ENCODE measurements at places on chromosomes 1 and 21.

- DNase-seq: no peak
Measured at GRCh38 chr1:20698195-20698910, 19.5 kb downstream of the KIF17 start.

- DNase-seq: no peak
Measured at GRCh38 chr1:219544163-219544846, 68.6 kb downstream of the ZC3H11B start.

DNA sequence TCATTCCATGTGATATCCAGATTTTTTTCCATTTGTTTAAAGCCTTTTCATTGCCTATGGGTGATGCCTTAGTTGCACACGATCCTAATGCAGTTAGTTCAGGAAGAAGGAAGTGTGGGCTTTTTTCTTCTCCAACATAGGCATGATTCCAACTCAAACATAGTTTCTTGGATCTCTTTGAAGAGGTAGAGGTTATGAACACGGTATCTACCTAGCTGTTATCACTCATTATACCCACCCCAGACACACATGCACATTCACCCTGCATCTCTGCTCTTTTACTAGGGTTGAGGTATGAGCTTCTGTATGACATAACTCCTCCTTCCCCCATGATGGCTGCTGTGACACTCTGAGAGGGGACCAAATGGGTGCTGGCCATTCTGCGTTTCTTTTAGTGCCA, 122.1 kb upstream of the ZNF648 start:
- no peak for DNase-seq

- DNase-seq: no peak
Measured at GRCh38 chr1:156448134-156448967, 52.2 kb downstream of the MEF2D start.

GRCh38 chr1:227917081-227917950, 30.4 kb downstream of the WNT9A start:
- no peak for DNase-seq

DNA sequence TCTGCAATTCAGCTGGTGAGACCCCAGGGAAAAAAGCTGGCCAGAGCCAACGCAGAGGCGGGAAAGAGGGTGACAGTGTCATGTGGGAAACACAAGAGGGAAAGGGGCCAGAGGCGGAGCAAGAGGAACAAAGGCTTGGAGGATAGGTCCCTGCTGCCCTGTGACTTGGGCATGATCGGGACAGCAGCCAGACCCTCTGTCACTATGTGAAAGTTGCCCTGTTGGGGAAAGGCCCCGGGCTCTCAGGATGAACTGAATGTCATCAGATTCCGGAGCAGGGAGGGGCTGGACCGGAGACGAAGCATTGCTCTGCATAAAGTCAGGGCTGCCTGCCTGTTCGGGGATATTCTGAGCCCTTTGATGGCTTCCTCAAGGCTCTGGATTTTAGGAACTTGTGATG, 5.7 kb upstream of the ELF3 start:
- DNase-seq: no peak

- DNase-seq: no peak
Measured at GRCh38 chr1:36656271-36656670, 173.6 kb upstream of the CSF3R start.

GRCh38 chr1:28248273-28249012, 10.9 kb upstream of the SESN2 start:
- peak; percentile 66 for DNase-seq

- peak; percentile 65 for DNase-seq
Measured at GRCh38 chr1:155125946-155126555, 1.6 kb upstream of the EFNA1 start.

DNA sequence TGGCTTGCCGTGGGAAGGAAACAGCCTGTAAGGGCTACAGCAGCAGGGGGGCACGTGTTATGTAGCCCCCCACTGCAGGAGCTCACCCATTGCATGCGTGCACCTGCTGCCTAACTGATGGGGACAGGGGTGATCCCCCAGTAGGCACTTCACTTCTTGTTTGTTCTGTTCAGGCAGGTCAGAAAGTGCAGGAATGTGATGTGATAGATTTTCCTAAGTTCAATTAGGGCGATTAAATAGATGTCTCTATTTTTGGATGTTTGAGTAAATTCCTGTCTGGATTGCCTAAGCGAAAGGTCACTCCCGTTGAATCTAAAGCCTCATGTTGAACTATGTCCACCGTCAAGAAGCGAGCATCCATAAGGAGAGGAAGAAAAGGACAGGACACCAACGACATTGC, 78.8 kb upstream of the LPGAT1 start:
- no peak for DNase-seq

DNA sequence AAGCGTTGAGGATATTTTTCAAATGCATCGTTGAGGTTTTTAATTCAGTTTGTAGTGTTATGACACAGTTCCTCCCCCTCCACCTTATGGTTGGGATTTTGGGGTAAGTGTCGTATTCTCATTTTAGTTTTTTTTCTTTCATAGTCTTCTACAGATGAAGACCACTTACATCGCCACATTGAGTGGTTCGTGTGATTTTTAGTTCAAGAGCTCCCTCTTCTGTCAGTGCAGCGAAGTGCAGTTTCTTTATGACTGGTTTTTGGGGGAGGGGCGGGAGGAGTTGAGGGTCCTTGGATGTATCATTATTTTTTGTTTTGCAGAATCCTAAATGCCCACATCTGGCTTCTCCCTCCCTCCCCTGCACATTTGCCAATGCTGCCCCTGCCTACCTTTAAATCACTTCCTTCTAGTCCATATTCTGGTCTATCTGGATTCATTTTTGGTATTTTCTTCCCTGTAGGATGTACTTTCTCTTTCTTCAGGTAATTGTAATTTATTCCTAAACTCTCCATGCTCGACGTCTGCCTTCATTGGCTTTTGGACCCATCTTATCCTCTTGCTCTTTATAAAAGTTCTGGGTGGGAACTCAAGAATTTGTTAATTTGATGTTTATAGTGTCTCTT, 433.1 kb downstream of the CAMTA1 start:
- no peak for DNase-seq

GRCh38 chr1:211579440-211580302, 710 bp upstream of the SLC30A1 start:
- DNase-seq: no peak

- DNase-seq: no peak
Measured at GRCh38 chr1:160325252-160325651, 17.8 kb downstream of the COPA start.

DNA sequence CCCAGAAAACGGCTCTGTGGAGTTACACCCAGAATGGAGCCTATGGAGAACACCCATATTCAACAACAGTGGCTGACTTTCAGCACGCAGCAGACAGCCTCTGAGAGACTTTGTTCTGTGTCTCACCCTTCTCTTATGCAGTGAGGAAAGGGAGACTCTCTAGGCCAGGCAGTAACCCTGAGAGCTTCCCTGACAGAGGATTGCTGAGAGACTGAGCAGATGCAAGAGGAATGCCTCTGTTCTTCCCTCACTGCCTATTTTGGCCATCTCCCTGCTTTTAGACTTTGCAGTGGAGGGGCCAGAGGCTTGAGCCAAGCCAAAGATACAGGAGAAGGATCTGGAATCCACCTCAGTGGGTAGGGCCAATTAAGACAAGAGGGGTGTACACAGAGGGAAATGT, 41.8 kb upstream of the SLC16A1 start:
- no peak for DNase-seq

DNA sequence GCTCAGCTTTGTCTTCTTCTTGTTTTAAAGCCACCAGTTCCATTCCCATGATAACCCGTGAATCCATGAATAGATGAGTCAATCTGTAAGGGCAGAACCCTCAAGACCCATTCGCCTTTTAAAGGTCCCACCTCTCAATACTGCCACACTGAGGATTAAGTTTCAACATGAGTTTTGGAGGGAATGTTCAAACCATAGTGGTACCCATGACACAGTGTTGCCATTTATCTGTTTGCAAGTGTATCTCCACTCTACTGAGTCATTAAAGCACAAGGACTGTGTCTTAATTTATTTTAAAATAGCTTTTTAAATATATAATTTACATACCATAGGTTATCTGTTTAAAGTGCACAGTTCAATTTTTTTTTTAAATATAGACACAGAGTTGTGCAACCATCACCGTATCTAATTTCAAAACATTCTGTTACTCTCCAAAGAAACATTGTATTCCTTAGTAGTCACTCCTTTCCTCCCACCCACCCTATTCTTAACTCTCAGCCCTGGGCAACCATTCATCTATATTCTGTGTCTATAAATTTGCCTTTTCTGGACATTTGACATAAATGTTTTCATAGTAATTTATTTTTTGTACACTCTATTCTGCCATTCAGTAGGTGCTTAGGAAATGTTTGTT, 4.8 kb upstream of the IL24 start:
- DNase-seq: no peak

DNA sequence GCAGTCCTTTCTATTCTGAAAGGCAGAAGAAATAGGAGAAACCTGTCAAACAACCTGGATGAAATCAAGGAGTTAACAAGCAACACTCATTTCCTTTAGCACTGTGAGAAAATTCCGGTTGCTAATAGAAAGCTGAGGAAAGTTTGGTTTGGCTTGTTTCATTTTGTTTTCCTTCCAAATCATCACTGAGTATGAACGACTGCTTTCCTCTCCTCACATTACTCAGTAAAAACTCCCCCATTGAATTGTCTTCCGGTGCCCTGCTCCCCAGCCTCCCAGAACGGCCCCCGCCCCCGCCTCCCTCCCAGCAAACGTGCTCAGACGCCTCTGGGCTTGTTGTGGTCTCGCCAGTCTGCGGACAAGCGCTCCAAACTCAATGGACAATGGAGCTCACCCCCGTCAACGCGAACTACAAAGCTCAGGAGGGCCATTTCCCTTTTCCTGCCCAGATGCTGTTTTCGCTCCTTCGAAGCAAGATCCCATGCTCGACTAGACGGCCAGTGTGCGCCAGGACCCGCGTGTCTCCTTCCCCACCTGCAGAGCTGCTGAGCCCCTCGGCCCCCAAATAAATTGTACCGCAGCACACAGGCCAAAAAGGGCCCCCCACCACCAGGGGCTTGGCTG, 747 bp downstream of the STX6 start:
- peak; percentile 51 for DNase-seq

- DNase-seq: no peak
Measured at GRCh38 chr1:11062965-11063401, 3.2 kb upstream of the SRM start.

DNA sequence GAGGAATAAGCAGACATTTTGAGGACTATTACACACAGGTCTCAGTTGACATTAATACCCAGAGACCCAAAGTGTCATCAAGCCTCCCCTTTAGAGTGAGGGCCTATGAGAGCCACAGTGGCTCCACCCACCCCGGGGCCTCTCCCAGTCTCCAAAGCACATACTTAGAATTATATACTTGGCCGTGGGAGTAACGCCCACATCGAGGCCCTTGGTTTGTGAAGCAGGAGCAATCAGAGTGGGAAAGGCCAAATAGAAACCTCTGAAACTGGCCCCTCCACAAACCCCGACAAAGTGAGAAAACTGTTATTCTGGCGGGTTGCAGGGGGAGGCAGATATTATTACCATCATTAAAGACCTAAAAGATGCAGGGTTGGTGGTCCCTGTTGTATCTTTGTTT, 7.0 kb upstream of the DESI2 start:
- DNase-seq: no peak

DNA sequence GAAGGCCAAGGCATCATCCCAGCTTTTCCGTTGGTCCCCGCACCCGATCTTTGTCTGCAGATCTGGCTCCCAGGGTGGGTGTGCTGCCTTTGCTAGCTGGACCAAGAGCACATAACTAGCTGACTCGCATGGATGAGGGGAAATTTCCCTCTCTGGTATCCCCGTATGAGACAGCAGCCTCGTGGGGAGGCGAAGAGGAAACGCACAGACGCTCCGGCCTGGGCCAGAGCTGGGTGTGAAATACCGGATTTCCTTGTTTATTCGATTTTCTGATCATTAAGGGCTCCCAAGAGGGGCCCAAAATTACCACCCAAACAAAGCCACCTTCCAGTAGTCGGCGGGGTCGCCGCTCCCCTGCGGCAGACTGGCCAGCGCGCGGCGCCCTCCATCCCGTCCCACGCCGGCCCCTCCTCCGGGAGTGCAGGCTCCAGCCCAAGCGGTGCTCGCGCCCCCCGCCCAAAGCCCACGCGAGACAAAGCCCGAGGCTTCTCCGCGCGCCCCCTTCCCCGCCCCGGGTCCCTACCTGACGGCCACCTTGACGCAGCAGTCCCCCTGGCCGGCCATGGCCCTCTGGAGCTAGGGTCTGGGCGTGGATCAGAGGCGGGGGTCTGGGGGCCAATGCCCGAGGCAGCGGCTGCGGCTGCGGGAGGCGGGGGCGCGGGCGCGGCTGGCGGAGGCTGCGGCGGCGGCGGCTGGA, 546 bp downstream of the KIF21B start:
- no peak for DNase-seq

DNA sequence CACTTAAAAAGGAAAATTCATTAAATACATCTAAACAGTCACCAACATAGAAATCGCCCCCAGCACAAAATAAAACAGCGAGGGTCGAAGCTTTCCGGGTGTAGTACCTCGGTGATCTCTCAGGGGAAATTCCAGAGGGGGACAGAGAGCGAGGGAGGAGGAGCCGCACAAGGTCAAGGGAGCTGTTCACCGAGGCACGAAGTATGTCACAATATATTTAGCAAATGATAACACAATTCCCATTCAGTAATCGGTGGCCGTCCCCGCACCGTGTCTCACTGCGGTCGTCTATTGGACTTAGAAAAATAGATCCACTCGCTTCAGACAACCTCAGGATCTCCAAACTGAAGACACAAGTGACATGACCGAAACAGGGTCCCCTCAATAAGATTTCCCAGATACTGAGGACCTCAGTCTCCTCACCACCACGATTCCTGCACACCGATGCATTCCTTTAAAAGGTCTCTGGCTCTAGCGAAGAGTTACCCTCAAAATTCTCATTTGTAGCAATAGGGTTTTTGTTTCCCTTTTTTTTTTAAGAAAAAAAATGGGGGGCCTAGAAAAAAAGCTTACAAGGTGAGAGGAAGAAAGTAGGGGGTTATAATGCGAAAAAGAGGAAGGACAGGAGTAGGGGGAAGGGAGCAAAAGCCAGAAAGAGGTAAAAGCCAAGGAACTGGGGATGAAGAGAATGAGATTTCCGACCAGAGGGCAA, 1.1 kb downstream of the LPGAT1 start:
- no peak for DNase-seq

DNA sequence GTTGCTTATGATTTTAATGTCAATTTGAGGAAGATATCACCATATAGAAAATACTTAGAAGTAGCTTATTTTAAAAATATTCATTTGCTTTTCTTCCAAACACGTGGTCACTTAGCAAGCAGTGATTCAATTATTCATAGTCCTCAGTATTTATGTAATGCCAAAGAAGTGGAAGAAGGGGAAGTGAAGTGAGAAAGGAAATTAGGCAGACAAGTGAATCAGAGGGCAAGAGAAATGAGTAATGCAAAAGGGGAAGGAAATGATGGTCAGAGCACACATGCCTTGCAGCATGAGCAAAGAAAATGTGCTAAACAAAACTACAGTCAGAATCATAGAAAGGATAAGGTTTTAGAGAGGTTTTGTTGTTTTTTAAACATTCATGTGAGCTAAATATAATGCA, 31.8 kb downstream of the SDCCAG8 start:
- no peak for DNase-seq

DNA sequence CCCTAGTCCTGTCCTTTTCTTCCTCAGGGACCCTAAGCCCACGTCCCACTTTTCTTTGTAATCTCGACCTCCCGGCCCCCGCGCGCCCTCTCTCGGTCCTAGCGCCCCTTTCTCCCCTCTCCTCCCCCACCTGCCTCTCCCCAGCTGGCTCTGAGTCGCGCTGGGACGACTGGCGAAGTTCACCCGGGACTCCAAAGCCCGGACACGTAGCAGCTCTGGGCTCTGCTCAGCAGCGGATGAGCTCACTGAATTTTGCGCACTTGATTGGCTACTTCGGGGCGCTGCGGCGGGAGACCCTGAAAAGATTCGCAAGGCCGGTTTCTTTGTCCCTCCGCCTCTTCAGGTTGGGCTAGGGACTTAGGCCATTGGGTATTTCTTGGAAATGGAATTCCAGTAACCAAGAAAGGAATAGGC, 16.3 kb upstream of the ACKR1 start:
- DNase-seq: no peak

Measured in breast epithelium (tissue), 4 donors.